Stimulated activated CD4-positive, alpha-beta T cell treated with anti-CD3 and anti-CD28 coated beads, Interleukin-15, amount 100 ng/mL, for 48 hours (primary cell): ENCODE measurements at places on chromosomes 16 and 17.
A peak's percentile ranks its signal among the peaks of the same experiment; 100 is the strongest.

GRCh38 chr16:65745-66144 is 6.7 kb downstream of the RHBDF1 start:
- peak; percentile 77 for DNase-seq

DNA sequence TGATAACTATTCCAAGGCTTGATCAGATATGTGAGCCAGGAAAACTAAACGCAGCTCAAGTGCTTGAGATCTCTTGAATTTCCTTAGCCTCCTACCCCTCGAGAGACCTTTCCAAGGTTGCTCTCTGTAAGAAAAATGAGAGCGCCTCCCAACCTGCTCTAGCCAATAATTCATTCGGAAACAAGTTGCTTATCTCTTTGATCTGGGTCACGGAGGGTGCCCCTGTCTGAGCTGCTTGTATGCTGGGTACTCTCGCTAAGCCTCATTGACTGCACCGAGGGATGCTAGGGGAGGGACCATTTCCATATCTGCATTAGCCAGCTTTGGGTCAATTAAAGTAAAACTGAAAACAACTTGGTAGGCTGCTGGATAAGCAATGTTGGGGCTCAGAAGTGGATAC is 70.1 kb upstream of the SHISA6 start:
- DNase-seq, result no peak

GRCh38 chr17:64974750-64975317 is 55.6 kb upstream of the LRRC37A3 start:
- DNase-seq, result no peak

DNA sequence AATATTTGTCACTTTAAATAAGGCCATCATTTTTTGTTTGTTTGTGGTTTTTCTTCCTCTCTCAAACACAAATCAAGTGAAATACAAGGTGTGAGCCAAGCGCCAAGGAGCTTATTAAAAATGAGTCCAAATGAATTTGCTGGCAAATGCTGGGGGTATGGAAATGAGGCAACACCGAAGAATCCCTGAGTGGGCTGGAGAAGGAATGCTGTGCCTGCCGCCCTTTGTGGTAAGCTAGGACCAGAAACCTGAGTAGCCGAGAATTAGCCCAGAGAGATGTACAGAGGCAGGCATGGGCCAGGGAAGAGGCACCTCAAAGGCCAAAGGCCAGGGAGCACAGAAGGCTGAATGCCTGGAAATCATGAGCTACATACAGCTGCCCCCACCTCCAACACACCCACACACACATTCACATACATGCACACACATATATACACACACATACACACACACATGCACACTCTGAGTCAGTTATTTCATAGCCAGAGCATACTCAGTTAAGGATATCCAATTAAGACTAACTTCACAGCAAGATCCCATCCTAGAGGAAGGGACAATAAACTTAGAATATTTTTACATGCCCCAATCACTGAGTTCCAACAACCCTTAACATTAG is 266.1 kb upstream of the DYNLRB2 start:
- no peak for DNase-seq

GRCh38 chr17:56171186-56171959 is 18.1 kb downstream of the ANKFN1 start:
- DNase-seq, result no peak

DNA sequence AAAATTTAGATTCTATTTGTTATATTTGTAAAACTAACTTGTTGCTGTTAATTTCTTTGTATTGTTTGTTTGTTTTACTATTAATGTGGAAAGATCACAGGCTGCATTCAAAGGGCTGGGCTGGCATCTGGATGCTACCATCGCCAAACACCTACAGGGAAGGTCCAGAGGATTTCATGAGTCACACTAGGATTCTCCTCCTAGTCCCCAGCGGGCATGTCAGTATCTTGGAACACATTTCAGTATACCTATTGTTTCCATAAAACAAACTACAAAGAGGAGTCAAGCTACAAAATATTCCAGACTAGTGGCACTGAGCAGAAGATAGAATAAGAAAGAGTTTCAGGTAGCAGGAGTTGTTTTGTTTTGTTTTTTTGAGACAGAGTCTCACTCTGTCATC is 55.3 kb downstream of the NOG start:
- DNase-seq, result no peak

DNA sequence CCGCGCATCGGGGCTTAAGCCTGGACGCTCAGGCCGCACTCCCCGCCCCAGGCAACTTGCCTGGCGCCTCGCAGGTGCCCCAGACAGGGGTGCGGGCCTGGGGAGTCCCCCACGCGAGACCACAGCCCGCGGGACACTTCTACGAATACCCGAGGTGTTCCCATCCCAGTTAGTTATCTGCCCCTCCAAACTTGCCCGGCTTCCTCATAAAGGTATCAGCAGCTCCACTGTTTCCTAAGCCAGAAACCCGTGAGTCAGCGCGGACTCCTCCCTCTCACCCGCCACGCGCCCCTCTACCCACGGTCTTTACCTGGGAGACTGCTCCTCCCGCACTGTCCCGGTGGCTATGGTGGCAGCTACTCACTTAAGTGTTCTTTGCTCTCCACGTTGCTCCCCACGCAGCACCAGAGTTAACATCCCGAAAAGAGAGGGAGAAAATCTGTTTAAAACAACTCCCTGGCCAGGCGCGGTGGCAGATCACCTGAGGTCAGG is 1.0 kb upstream of the CREBBP start:
- no peak for DNase-seq

DNA sequence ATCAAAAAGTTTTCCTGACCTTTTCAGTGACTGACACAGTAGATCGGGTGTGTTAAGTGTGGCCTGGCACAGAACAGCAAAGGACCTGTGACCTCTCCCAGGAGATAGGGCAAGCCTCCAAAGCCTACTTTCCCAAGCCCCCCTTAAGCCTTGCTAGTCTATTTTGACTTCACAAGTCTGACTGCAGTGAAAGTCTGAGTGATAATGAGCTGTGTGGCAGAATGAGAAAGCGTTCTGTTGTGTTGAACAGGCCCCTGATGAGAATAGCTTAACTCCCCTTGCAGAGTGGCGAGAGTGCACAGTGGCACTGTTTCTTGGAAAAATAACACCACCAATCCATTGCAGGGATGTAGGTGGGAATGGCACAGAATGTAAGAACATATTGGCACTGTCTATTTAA is 32.8 kb downstream of the MMD start:
- no peak for DNase-seq

- DNase-seq, result no peak
These were observed 109.0 kb downstream of the HS3ST3A1 start for GRCh38 chr17:13492737-13493122.

GRCh38 chr16:22198547-22199293 is 7.4 kb upstream of the EEF2K start:
- no peak for DNase-seq

DNA sequence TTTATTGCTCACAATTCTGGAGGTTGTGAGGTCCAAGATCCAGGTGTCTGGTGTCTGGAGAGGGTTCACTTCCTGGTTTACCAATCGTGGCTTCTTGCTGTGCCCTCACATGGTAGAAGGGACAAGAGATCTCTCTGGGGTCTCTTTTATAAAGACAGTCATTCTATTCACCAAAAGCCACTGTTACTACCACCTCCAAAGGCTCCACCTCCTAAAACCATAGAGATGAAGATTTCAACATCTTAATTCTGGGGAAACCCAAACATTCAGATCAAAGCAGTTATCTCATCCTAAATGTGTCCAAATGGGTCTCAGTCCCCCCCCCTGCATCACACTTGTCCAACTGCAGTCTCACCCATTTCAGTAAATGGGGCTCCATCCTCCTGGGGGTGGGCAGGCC is 132.9 kb upstream of the XYLT1 start:
- DNase-seq, result no peak

DNA sequence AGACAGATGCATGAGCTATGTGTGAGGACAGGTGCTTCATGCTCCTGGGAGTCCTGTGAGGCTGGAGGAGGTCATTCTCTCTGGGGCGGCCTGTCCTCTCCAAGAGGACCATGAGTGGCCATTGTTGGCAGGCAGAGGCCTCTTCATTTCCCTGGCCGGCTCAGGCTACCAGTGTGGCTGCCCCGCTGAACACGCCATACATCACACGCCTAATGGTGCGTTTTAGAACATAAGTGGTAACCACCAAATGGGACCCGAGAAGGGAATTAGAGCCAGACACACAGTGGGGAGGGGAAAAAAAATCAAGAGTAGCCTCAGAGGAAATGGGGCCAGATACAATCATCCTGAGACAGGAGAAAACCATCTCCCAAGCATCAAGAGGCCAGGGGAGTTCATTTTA is 140.0 kb downstream of the SPACA3 start:
- DNase-seq, result no peak

DNA sequence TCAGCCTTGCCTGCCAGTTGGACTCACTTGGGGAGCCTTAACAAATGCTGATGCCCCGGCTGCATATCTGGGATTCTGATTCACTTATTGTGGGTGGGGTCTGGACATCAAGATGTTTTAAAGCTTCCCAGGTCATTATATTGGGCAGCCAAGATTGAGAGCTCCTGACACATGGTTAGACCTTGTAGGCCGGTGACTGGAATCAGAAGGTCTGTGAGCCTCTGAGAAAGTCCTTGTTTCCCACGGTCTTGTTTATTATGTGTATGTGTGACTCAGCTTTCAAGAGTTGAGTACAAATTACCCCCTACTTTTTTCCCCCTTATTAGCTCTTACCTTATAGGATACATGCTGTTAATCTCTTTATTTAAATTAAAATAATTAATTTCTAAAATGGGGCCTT is 103.5 kb downstream of the ABCC1 start:
- no peak for DNase-seq

- no peak for DNase-seq
These were observed 456.6 kb upstream of the DYNLRB2 start for GRCh38 chr16:80084163-80084562.

- DNase-seq, result no peak
These were observed 2.5 kb upstream of the CCL2 start for GRCh38 chr17:34252444-34253138.

- no peak for DNase-seq
These were observed 99.4 kb upstream of the MYOCD start for GRCh38 chr17:12566291-12566690.

DNA sequence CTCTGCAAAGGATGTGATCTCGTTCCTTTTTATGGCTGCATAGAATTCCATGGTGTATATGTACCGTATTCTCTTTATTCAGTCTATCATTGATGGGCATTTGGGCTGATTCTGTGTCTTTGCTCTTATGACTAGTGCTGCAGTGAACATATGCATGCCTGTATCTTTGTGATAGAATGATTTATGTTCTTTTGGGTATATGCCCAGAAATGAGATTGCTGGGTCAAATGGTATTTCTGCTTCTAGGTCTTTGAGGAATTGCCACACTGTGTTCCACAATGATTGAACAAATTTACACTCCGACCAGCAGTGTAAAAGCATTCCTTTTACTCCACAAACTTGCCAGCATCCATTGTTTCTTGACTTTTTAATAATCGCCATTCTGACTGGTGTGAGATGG is 60.2 kb upstream of the ADORA2B start:
- no peak for DNase-seq

- DNase-seq, result no peak
These were observed 37.8 kb upstream of the LHX1 start for GRCh38 chr17:36899250-36900159.

GRCh38 chr17:67055811-67056745 is 11.7 kb downstream of the CACNG1 start:
- no peak for DNase-seq

GRCh38 chr16:51402785-51403184 is 251.7 kb upstream of the SALL1 start:
- DNase-seq, result no peak

DNA sequence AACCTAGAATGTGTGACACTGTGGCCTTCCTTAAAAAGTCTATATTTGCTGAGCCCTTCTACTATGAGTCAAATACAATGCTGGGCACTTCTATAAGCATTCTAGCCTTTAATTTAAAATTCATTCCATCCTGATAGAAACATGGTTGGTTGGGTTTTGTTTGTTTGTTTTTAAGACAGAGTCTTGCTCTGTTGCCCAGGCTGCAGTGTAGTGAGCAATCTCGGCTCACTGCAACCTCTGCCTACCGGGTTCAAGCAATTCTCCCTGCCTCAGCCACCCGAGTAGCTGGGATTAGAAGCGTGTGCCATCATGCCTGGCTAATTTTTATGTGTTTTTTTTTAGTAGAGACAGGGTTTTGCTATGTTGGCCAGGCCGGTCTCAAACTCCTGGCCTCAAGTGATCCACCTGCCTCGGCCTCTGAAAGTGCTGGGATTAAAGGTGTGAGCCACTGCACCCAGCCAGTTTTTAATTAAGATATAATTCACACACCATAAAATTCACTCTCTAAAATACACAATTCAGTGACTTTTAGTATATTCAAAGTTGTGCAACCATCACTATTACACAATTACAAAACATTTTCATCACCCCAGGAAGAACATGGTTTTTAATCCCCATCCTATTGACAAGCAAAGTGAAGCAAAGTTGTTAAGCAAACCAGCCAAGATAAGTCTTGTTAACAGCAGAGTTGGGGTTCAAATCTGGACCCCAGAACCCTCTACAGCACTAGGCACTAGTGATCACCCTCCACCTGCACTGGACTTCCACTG is 42.8 kb downstream of the CMTM4 start:
- DNase-seq, result no peak

DNA sequence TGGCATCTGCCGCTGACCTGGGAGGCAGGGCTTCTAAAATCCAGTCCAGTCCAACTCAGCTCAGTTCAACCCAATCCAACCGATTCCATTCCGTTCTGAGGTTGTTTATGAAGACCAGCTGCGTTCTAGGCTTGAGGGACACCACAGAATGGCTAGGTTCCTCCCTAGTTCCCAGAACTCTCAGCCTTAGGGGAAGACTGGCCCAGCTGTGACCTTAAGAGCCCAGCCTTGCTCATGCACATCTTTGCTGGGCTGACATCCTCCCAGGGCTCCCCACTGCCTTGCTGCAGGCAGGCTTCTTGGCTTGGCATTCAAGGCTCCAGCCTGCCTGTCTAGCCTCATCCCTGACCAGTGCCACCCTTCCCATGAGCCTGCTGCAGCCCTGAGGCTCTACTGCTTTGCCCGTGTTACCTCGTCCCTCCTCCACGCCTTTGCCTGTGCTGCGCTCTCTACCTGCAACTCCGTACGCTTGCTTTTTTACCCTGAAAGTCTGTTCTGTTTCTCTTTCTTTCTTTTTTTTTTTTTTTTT is 7.9 kb downstream of the SLC12A3 start:
- DNase-seq, result no peak

GRCh38 chr17:39563476-39563875 is 44.2 kb downstream of the NEUROD2 start:
- no peak for DNase-seq

DNA sequence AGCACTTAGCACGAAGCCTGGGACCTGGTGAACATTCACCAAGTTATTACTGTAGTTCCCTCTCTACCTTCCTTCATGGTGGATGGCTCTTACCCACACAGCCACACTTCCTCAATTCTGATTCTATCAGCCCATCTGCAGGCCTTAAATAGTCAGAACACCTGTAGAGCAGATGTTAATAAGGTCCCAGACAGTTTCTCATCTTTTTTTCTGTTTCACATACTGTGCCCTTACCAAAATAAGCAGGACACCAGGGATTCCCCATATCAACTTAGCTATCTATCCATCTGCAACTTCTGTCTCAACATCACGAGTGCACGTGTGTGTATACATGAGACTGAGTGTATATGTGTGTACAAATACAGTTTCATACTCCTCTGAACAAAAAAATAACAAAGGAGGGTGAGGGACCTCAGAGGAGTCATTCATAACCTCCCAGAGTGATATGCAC is 2.8 kb downstream of the RECQL5 start:
- DNase-seq, result no peak

GRCh38 chr17:49381033-49381432 is 19.0 kb upstream of the ZNF652 start:
- DNase-seq, result no peak
